ENCODE measurements at places on chromosomes 3 and 15.

GRCh38 chr3:41148478-41148877 lies 50.8 kb upstream of the CTNNB1 start:
- DNase-seq = no peak

GRCh38 chr3:45896956-45897355 lies 10.6 kb downstream of the CCR9 start:
- peak; percentile 6 for DNase-seq

GRCh38 chr3:125386811-125387210 lies 11.7 kb upstream of the ZNF148 start:
- DNase-seq = peak; percentile 77

DNA sequence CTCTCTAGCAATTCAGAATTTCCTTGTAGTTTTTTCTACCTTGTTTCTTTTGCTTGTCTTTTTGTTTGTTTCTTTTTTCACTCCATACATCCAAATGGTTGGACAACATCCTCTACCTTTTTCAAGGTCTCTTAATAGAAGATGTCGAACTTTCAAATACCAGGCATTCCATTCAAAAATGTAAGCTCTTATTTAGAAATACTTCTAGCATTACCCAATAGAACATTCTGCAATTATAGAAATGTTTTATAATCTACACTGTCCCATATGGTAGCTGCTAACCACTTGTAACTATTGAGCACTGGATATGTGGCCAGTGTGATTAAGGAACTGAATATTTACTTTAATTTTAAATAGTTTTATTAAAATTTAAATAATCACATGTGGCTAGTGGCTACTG lies 196.2 kb upstream of the MRPL3 start:
- no peak for DNase-seq

All from GM04503 (cell line).